ENCODE measurements at places on chromosomes 6 and 20.

- DNase-seq, result no peak
Measured at GRCh38 chr6:62740596-62740995, 454.6 kb upstream of the KHDRBS2 start.

DNA sequence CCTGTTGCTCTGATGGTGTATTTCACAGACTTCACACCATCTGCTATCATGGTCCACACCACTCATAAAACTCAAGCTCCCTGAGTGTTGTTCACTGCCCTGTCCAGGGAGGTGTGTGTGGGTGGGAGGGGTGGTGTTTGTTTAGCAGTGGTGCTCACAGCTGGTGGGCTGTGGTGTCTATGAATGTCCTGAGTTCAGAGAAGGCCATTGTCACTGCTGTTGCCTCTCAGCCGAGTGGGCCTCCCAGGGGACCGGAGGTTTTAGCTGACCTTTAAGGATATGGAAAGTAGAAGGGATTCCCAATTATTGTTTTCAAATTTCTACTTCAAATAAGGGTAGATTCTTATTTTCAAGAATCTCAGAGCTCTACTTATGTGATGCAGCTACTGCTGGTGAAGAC lies 45.6 kb downstream of the DTD1 start:
- DNase-seq, result no peak

GRCh38 chr20:36573798-36574365 lies 485 bp downstream of the TGIF2 start:
- no peak for DNase-seq

GRCh38 chr6:37105148-37106050 lies 64.6 kb upstream of the PIM1 start:
- no peak for DNase-seq

- DNase-seq, result no peak
Measured at GRCh38 chr6:3053231-3053508, 15.1 kb upstream of the RIPK1 start.

GRCh38 chr20:5658912-5659345 lies 91.3 kb upstream of the SHLD1 start:
- no peak for DNase-seq

DNA sequence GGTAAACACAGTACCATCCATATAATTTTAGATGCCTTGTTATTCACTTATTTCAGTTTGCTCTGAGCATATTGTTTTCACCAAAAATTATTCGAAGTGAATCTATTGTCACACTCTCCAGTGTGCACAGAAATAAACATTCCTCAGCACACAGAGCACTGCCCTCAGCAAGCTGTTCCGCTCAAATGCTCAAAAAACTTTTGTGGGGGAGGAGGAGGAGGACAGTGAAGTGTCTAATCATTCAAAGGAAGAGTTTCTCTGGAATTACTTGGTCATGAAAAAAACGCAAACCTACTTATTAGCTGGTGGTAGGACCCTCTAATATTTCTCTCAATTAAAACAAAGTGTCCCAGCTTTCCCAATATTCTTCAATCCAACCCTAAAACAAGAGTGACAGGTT lies 88.3 kb downstream of the DTNBP1 start:
- no peak for DNase-seq

DNA sequence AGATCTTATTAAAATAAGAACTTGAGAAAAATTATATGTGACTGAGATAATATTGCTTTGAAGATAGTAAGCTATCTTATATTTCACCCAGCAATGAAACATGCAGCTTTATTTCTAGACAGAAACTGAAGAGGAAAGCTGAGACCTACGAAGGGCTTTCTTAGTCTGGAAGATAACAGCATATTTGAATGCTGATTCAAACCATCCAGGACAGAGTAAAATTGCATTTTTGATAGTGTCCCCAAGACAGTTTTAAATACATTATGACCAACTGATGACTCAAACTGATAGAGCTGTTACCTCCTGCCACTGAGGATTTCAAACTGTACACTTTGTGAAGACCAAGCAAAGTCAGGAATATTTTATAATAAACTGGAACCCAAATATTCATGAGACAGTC lies 409.6 kb downstream of the GRIK2 start:
- no peak for DNase-seq

DNA sequence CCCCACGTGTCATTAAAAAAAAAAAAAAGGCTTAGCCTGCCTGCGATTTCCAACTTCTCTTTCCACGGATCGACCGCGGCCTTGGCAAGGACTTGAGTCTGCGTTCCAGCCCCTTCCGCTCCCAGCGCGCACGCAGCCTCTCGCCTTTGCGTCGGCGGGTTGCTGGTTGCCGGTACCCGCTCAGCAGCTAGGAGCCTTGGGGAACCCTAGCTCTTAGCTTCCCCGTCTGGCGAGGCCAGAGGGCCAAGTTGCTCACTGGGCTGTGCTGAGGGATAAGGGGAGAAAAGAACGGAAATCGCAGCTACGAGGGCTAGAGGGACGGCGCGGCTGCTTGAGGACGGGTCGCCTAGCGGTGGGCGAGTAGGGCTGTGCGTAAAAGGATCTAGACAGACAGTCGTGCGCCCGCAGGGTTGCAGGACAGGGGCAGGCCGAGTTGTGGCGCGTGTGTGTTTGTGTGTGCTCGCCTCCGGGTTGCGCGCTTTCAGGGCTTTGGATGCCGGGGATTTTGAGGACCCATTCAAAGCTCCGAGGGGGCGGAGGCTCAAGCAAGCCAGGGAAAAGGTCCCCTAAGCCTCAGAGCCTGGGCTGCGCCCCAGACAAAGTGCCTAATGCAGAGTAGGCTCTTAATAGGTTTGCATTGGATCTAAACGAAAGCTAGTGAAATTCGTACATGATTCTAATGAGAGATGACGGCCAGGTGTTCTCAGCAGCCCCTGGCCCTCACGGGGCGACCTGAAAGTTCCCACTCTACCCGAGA lies 40.5 kb upstream of the OSTM1 start:
- no peak for DNase-seq

- DNase-seq, result no peak
Measured at GRCh38 chr6:106927531-106928398, 46.8 kb downstream of the CD24 start.

DNA sequence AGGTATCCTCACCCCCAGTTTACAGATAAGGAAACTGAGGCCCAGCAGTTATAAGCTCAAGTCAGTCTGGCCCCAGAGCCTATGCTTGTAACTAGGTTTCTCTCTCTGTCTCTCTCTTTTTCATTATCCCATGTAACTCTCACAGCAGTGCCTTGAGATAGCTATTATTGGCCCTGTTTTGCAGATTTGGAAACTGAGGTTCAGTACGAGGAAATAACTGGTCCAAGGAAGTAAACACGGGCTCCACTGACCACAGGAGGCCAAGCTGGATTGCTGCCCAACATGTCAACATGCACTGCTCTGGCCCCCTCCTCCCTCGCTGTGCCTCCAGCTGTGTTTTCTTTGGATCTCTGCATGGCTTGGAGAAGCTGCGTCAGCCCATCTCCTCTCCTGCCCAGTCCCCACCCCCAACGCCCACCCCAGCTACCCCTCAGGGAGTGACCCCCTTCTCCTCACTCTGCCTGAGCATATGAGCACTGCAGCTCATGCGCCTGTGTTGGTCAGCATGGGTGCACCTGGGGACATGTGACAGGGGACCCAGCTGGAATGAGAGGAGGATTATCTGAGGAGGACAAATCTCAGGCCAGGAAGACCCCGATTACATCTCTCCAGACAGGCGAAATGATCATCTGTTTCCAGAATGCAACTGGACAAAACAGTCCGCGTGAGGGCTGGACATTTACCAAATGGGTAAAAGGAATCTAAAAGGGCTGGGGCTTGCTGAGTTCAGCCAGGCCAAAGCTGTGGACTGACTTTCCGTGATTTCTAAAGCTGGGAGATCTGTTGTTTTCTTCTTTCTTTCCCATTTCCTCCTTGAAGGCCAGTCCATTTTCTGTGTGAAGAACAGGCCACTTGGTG lies 7.8 kb upstream of the PLTP start:
- DNase-seq, result no peak

- no peak for DNase-seq
Measured at GRCh38 chr6:24117021-24117420, 9.0 kb upstream of the NRSN1 start.

- no peak for DNase-seq
Measured at GRCh38 chr6:107827541-107827940, 3.4 kb upstream of the SCML4 start.

GRCh38 chr6:108203189-108204112 lies 37.6 kb downstream of the NR2E1 start:
- DNase-seq, result no peak

DNA sequence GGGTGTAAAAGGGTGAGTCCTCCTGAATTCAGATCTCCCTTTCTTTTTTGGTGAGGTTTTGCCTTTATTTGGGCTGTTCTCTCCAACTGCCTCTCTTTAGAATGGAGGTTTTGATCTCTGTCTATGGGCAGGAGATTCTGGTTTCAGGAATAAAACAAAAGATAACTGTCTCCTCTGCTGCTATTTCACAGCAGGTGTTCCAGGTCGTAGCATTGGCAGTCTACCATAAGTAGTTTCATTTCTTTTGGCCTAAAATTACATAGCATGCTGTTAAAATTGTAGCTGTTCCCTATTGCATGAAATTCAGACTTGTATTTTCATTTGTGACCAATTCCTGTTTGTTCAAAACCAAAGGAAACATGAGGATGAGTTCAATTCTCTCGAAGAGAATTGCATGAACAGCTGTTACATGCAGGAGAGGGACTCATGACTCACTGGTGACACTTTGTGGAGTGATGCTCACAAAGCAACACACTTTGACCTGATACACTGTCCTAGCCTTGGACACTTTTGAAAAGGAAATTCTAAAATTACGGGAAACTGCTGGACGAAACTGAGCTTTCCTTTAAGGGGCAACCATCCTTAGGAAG lies 76.8 kb upstream of the SIRPG start:
- no peak for DNase-seq

DNA sequence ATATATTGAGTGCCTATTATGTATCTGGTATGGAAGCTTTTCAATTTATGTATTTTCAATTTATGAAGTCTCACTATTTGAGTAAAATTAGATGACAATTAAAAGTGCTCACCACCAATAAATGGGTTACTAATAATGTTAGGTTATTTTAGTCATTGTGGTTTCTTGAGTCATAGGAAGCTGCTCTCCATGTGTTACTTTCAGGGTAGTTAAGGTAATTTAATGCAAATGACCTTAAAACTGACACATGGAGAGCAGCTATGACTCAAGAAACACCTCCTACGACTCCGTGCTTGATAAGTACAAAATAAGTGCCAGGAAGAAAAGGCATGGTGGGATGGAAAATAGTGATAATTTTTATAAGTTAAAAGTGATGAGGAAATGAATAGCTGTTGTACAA lies 16.5 kb upstream of the TINAG start:
- no peak for DNase-seq

DNA sequence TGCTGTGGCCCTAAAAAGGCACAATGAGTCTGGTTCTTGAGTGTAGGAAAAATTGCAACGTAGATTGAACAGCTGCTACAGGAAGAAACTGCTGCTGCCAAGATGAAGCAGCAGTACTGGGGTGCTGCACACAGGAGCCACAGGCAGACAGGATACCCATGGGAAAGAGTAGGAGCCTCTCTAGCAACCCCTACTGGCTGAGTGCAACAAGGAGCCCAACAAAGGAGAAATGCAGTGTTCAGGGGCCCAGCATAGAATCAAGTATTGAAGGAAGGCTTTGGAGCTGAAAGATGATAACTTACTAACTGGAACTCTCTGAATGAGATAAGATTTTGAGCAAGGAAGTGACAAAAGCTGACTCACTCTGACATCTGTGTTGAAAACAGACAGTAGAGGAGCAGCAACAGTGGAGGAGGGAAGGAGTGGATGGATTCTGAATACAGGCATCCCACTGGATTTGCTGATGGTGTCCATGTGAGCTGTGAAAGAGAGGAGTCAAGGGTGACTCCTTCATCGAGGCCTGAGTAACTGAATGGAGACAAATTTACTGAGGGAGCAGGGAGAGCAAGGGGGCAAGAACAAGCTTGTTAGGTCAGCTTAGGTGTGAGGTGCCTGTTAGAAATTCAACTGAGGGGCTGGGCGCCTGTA lies 534.7 kb upstream of the JARID2 start:
- DNase-seq, result no peak

DNA sequence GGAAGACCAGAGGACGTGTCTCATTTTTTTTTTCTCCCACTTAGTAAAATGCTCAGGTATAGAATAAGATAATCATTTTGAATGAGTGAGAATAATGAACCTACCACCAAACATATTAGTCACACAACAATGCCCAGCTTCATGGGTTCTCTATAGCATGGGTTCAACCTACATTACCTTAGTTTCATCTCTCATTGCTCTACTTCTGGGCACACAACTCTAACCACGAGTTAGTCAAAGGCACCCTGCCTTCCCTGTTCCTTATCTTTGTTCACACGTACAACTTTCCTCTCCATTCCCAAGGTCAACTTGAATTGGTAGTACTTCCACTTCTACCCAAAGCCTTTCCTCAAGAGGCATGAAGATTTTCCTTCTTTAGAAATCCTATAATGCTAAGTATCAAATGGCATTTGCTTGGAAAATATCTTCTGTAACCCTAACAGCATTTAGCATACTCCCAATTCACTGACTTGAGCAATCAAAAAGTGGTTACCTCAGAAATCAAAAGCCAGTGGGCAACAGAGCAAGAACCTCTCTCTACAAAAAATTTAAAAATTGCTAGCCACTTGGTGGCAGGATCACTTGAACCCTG lies 20.9 kb downstream of the DEK start:
- no peak for DNase-seq

GRCh38 chr20:10423735-10424134 lies 10.3 kb downstream of the MKKS start:
- DNase-seq, result no peak

DNA sequence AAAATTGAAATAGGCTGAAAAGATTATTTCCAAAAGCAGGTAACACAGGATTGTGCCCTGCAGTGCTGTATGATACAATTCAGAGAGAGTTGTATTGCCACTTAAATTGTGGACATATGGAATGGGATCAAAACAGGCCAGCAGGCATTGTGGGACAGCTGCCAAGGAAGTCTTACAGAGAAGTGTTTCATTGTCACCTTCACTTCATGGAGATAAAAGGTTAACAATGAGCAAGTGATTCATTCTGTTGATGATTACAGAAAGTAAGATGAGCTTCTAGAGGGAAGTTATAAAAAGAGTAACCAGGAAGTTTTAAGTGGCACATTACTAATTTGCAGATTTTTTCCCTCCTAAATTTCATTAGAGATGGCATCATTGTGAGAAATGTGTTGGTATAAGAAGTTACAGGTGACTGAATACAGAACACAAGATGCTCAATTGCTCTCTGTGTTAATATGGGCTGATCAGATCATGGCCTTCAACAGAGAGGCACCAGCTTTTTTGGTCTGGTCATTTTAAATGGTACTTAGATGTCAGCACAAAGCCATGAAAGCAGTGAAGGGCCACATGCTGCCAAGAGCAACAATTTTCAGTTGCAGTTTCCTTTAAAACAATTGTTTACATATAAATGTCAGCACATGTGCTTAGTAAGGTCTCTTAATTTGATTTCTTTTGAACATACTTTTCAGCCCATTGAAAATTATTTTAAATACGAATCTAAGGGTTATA lies 402.5 kb upstream of the FKBP1C start:
- DNase-seq, result no peak

- DNase-seq, result no peak
Measured at GRCh38 chr20:17227669-17228623, 1.1 kb downstream of the PCSK2 start.

DNA sequence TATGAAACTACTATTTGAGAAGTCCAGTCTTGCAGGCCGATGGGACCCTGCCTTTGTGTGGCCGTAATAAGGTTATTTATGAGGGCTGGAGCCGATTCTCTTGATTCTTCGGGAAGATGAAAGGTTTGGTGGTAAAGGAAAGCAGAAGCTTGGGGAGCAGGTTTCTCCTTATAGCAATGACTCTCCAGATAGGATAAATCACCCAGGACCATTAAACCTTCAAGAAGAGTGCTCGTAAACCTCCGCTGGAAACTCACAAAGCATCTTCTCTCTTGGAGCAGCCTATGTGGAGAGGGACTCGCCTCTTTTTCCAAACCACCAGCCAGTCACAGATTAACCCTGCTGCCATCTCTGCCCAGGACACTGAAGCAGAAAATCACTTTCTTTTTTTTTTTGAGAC lies 69.6 kb upstream of the SALL4 start:
- DNase-seq, result no peak

All from stimulated activated CD8-positive, alpha-beta memory T cell treated with anti-CD3 and anti-CD28 coated beads, Interleukin-4, amount 100 ng/mL, for 1 hour (primary cell).